IPS DF 19.7 (cell line): ENCODE measurements at places on chromosomes 7 and 10.

DNA sequence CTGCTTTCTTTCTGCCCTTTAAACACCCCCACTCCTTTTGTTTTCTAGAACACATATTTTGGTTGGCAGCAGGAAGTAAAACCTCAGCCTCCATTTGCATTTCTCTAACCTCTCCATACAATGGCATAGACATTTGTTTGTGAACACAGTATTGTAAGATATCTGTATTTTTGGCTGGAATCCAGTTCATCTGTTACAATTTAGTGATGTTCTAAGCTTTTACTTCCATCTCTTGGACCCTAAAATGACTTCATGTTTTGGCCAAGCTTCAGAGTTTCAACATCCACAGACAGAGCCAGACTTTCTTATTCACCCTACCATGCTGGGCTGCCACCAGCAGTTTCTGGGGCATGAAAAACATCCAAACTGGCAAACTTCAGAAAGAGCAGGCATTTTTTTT, 21.1 kb upstream of the AUTS2 start:
- DNase-seq = no peak

DNA sequence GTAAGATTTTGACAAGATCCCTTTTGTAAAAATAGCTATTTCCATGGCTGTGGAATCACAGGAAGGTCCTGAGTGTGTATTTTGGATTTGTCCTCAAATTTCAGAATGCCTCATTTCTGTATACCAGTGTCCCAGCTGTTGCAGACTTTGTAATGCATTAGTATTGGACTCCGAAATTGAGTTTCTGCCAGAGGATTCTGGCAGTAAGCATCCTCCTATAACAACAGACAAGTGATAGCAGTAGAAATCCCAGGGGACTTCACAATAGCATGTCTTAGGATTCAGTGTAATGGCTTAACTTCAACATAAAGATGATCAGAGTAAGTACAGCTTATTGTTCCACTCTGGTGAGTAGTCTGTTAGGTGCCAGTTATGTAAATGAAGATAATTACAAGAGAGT, 104.6 kb downstream of the FOXP2 start:
- no peak for DNase-seq

DNA sequence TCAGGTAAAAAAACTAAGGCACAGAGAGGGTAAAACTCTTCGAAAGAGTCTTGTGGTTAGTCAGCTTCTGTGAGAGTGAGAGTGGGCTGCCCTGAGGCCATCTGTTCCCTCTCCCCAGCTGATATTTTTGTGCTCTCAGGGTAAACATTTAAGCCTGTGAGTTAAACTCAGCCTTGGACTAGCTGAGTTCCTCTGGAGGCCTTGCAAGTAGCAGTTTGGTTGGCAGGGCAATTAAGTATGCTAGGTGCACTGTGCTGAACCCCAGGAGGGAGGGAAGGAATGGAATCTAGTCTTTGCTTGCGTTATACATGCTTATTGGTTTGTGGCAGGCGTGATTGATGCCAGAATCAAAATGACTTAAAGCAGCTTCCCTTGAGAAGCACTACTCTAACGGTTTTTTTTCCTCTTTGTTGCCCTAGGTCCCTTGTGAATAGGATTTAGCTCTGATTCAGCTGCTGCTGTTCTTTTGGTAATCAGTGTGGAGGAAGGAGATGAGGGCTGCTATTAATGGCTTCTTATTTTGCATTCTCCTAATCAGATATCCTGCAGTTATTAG, 140.2 kb downstream of the AUTS2 start:
- no peak for DNase-seq

DNA sequence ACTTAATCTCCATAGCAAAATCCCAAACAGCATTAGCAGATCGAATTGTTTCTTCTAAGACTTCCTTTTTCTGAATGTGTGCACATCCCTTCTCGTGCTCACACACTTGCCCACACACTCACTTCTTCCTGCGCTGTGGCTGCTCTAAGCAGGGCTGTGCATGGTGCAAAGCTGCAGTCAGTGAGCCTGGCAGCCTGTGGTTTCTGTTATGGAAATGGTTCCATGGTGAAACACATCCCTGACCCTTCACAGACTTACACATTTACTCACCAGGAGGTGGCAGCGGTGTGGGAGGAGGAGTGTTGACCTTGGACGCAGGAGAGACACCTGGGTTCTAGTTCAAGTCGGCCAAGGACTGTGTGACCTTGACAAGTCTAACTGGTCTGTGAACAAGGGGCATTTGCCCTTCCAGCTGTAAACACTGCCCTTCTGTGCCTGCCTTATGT, 24.9 kb downstream of the MTURN start:
- no peak for DNase-seq

DNA sequence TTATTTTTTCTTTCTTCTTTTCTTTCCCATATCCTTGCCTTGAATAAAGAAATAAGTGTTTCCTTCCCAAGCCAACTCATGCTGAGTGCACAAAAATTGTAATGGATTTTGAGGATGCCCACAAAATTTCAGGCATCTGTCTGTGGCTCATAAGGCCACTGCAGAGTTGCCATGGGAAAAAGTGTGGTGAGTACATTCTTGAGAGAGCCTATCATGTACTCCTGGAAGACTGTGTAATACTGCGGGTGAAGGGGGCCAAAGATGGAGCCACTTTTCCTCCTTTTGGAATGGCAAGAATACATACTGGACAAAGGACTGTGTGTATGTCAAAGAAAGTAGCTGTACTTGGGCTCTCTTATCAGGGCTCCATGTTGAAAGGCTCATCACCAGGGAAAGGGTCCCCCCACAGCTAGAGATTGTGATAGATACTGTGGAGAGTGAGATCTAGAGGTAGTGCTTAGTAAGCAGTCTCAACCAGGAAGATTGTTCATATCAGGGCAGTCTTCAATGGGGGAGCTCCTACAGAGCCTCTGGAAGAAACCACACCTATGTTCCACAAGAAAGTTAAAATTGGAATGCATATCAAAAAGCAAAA, 341.6 kb upstream of the KCND2 start:
- DNase-seq = no peak

GRCh38 chr7:36777062-36777461, 52.8 kb upstream of the AOAH start:
- no peak for DNase-seq

DNA sequence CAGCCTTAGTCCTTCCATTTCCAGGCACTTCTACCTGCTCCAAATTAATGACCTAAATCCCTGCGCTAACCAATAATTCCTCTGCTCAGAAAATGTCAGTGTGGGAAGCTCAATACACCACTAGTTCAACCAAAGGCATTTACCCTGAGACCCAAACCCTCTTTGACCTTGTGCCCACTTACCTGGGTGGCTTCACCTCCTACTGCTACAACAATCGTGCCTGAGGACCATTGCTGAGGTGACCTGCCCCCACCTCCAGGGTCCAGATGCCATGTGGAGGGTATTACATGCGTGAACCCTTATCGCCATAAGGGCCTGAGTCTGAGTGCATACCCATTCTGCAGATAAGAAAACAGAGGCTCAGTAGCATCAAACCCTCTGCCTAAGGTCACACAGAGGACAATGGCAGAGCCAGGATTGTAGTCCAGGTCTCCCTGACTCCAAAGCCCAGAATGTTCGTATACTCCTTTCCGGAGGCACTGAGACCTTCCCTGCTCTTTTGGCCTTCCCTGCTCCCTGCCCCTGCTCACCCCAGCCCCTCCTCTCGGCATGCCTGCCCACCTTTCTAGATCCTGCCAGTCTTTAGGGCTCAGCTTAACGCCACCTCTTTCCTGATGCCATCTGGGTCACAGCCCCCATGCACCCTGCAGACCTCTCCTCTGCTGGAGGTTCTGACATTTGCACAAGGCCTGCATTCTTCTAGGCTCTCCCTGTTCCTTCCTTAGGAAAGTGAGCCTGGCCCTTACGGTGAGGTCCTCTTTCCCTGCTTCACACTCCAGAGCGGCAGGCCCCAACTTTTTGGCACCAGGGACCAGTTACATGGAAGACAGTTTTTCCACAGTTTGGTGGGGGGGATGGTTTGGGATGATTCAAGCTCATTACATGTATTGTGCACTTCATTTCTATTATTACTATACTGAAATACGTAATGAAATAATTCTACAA, 94.9 kb downstream of the CHST15 start:
- DNase-seq = no peak

GRCh38 chr10:74586088-74586585, 240.3 kb upstream of the KAT6B start:
- DNase-seq = no peak

DNA sequence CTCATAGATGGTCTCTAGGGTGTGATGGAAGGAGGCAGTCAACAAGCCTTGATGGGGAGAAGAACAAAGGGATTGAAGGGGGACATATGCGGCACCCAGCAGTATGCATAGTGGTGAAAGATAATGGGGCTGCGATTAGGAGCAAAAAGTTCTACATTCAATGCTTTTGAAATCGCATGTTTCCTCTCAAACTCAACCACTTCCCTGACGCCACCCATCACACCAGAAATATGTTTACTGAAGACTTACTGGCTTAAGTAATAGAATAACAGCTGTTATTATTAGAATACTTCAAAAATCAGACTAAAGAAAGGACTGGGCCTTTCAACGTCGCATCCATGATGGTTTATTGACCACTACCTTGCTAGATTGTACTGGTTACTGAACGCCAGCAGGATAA, 31.5 kb downstream of the MKRN1 start:
- no peak for DNase-seq

- DNase-seq = no peak
Measured at GRCh38 chr7:70527520-70528115, 604.3 kb upstream of the GALNT17 start.

DNA sequence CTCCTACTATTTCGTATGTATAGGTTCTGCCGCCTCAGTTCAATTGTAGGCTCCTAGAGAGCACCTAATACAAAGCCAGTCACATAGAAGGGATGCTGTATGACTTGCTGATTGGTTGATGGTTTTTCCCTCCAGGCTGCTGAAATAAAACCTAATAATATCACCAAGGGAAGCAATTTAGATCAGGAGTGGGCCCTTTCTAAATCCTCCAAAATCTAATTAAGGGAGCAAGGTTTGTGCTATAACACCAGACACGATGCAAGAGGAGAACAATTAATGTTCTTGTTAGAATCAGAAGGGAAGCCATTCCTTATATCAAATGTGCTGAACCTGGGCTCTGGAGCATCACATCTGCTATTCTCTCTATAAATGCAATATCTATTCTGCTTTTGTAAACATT, 42.0 kb upstream of the SLC13A1 start:
- no peak for DNase-seq

DNA sequence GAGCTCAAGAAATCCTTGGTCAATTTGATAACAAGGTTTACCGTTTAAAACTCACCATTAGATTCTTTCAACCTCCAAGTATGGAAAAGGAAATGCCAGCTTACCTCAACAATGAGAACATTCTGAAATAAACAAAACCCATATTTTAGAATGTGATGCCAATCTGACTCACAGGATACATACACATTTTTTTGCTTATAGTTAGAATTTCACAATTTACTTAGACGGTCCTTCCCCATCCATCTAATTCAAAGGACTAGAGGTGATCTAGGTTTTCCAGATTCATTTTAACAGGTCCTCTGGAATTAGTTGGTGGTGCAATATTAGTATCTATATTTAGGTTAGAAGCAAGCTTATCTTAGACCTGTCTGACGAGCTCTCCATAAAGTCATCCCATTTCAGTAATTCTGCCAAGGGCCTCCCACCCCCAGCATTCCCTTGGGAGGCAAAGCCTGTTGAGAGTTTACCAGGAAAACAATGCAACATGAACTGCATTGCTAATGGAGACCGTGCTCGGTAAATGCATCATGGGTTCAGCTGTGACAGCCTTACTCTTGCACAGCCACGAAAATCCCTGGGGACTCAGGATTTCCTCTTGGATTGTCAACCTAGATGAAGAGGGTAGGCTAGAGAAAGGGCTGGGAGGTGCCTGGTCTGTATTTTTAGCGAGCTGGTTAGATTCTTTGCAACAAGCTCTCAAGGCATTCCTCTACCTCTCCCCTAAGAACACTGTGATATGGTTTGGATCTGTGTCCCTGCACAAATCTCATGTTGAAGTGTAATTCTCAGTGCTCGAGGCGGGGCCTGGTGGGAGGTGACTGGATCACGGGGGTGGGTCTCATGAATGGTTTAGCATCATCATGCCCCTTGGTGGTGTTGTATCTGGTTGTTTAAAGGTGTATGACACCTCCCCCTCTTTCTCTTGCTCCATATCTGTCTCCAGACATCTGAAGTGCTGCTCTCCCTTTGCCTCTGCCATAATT, 93.8 kb downstream of the PRTFDC1 start:
- no peak for DNase-seq

GRCh38 chr10:36559412-36560400, 565.7 kb upstream of the ANKRD30A start:
- no peak for DNase-seq

GRCh38 chr7:93442478-93443224, 131.9 kb downstream of the CALCR start:
- DNase-seq = no peak

GRCh38 chr10:97904576-97904975, 54.9 kb downstream of the GOLGA7B start:
- no peak for DNase-seq

GRCh38 chr10:83820033-83820432, 319.3 kb upstream of the GHITM start:
- DNase-seq = no peak

DNA sequence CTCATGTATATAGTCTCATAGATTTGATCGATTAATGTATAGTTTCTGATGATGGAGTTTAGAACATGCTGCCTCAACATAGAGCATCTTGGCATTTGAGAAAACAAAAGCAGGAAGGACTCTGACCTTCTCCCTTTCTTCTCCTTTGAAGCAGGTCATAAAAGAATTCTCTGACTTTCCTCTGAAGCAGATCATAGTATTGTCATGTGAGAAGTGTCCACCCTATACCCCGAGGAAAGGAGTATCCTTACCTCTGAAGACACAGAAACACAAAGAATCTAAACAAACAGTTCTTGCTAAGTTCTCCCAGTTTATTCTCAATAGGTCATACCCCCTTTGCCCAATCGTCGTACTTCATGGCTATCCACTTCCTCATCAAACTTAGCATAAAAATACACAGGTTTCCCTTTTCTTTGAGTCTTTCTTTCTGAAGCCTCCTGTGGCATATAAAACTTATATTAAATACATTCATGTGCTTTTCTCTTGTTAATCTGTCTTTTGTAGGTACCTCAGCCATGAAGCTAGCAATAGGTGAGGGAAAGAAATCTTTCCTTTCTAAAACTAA, 194.9 kb downstream of the REEP3 start:
- DNase-seq = no peak

DNA sequence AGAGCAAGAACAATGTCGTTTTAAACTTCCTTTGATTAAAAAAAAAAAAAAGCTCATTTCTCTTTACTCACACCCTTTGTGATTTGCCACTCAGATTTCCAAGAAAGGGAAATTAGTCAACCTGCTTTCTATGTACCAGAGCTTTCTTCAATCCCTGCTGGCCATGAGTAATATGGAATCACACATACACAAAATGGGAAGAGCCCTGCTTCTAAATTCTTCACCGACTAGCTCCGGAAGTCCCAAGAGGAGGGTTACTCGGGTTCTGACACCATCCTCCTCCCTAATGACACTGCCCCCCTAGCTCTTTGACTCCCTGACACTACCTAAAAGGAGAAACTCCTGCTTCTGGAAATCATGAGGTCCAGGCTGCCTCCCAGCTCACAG, 81.8 kb upstream of the SFMBT2 start:
- DNase-seq = no peak

- no peak for DNase-seq
Measured at GRCh38 chr10:132659206-132660091, 121.9 kb downstream of the INPP5A start.
